Pulmonary artery endothelial cell (primary cell): ENCODE measurements at places on chromosomes 7 and 10.

DNA sequence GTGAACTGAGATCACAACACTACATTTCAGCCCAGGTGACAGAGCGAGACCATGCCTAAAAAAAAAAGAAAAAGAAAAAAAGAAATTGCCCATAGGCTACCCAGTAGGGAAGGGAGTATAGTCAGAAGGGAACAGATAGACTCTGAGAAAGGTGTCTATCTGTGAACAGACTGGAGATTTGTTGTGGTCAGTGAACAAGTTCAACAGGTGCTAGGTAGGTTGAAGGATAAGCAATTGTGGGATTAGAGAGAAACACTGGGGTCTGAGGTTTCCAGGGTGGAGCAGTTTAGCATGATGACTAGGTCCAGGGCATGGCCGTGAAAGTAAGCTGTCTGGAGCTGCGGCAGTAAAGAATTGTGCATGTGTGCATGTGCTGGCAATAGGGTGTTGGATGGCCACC, 6.9 kb downstream of the LRGUK start:
- no peak for DNase-seq

GRCh38 chr10:33229252-33229948, 105.1 kb downstream of the NRP1 start:
- no peak for DNase-seq

DNA sequence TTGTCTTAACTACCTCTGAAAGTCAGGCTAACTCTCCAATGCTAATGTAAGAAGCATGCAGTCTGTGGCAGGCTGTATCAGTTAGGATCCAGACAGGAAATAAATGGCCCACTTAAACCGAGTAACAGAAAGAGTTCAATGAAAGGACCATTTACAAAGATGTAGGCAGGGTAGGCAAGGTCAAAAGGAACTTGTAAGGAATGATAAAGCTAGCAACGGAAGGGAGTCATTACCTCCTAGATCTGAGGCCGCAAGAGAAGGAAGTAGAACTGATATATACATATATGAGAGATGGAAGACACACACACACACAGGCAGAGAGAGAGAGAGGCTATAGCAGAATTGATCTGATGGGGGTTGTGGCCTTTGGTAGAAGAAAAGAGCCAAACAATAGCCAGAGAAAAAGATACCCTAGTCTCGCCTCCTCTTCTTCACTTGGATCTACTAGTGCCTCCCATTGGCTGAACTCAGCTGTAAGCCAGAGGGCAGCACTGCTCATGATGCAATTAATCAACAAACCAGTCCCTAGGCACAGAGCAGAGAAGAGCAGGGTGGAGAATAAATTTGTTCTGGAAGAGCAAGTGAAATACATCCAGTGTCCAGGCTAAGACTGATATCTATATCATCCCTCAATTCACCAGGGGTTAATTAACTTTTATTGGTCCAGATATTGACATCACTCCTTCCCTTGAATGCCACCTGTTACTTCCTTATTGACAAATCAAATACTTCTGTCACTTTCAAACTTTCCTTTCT, 91.2 kb downstream of the LSMEM1 start:
- DNase-seq: no peak

DNA sequence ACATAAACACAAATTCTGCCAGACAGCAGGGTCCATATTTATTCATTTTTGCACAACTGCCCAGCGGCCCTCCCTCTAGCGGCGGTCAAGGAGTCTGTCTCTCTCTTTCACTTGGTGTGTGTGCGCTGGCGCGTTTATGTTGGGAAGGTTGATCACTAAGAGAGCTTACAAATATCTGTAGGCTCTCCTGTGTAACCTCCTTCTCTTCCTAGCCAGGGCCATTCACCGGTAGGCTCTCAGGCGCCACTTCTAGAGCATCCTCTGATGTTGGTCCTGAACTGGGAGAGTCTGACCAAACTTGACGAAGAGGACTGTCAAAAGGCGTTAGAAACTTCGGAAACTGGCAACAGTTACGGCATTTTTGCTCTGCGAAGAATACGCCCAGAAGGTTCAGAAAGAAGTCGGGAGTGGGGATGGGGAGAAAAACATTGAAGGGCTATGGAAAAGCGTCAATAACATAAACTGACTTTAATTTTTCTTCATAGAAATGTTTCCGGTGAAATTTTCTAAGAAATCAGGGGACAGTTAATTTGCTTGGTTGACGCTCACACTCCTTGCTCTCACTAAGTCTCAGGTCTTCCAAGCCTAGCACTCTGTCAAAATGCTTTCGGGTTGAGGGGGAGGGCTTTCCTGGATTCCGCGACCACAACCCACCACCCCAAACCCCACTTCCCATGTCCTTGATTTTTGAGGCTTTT, 731.1 kb downstream of the ZWINT start:
- no peak for DNase-seq

- no peak for DNase-seq
Measured at GRCh38 chr7:41732843-41733306, 30.0 kb upstream of the INHBA start.

DNA sequence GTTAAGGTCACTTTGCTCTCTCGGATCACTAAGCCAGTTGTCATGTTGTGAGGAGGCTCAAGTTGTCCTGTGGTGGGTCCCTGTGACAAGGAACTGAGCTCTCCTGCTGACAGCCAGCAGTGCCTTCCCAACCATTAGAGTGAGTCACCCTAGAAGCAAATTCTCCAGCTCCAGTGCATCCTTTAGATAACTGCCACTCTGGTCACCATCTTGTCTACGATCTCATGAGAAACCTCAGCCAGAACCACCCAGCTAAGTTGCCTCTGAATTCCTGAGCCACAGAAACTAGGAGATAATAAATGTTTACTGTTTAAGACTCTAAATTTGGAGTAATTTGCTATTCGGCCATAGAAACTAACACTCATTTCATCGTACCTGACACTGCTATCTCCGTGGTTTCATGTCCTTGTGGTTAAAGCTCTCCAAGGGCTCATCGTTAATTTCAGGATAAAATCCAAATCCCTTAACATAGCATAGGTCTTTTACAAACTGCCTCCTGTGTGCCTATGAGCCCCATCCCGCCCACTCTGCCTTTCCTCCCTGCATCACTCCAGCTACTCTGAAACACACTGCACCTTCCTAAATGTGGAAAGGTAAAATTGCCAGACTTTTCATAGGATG, 56.5 kb upstream of the WIPF3 start:
- DNase-seq: no peak

GRCh38 chr10:54469587-54470323, 331.3 kb downstream of the PCDH15 start:
- DNase-seq: no peak

GRCh38 chr10:124603376-124604213, 140.6 kb downstream of the FAM53B start:
- no peak for DNase-seq

GRCh38 chr7:24384362-24385030, 100.5 kb downstream of the NPY start:
- DNase-seq: no peak

- no peak for DNase-seq
Measured at GRCh38 chr7:157493776-157494175, 157.0 kb downstream of the DNAJB6 start.

DNA sequence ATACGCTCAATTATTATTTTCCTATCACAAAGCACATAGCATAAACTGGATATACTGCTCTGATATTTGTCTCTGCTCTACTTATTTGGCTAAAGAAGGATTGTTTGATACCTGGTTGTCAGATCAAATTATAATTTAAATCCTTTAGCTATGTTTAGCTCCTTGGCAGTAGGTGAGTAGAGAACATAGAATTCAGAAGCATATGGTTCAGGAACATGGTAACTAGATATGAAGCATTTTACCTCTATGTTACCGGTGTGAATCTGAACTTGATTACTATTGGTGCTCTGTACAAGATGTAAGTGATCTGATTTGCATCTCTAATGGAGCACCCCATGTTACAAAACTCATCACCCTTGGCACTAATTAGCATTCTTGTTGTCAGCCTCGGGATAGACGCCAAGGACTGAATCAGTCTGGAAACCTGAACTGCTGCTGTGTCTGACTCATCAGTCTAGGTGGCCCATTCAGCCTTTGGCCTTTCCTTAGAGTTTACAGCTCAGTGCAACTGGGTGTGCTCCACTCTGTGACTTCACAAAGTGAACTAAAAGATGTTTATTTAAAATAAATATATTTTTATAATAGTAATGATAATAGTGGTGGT, 12.3 kb upstream of the MYPN start:
- DNase-seq: peak; percentile 55

- no peak for DNase-seq
Measured at GRCh38 chr7:158406364-158406763, 181.3 kb downstream of the PTPRN2 start.

- DNase-seq: no peak
Measured at GRCh38 chr10:67852761-67853160, 14.8 kb upstream of the DNAJC12 start.

- no peak for DNase-seq
Measured at GRCh38 chr10:71232089-71232998, 20.0 kb downstream of the UNC5B start.

DNA sequence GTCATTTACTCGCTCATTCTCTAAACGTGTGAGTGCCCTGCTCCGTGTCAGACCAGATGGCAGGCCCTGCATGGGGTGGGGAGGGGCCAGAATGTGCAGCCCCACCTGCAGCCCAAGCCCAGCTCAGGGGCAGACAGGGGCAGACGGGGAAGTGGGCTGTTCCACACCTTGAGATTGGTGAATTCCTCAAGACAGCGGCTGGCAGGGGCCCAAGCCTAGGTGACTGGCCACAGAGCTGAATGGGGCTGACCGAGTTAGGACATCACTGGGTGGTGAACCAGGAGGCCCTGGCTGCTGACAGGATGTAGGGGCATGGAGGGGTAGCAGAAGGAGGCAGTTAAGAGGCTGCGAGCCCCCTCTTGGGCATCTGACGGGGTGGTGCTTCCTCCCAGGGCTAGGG, 79.1 kb downstream of the MGMT start:
- DNase-seq: no peak

- DNase-seq: no peak
Measured at GRCh38 chr10:47277352-47278151, 22.4 kb upstream of the GDF10 start.
